Nucleus accumbens (tissue), 56 donors: ENCODE measurements at places on chromosomes 1 and 21.

DNA sequence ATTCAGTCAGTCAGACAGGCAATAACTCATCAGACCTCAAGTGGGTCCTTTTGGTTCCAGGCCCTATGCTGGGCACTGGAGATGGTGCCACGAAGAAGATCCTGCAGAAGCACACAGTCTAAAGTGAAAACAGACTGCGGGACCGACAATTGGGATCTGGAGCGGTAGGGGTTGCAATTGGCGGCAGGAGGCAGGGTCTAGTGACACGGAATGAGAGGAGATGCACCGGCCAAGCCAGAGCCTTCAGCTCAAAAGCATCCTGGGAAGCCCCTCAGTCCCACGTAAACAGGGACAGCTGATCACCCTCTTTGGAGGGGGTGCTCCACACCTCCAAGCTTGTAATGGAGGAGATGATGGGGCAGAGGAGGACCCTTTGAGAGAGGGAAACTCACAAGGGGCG lies 56.2 kb downstream of the KLHDC7A start:
- no peak for DNase-seq

- DNase-seq = no peak
Measured at GRCh38 chr1:163842571-163842970, 520.8 kb downstream of the NUF2 start.

GRCh38 chr21:34343838-34344381 lies 19.9 kb upstream of the KCNE2 start:
- DNase-seq = no peak

DNA sequence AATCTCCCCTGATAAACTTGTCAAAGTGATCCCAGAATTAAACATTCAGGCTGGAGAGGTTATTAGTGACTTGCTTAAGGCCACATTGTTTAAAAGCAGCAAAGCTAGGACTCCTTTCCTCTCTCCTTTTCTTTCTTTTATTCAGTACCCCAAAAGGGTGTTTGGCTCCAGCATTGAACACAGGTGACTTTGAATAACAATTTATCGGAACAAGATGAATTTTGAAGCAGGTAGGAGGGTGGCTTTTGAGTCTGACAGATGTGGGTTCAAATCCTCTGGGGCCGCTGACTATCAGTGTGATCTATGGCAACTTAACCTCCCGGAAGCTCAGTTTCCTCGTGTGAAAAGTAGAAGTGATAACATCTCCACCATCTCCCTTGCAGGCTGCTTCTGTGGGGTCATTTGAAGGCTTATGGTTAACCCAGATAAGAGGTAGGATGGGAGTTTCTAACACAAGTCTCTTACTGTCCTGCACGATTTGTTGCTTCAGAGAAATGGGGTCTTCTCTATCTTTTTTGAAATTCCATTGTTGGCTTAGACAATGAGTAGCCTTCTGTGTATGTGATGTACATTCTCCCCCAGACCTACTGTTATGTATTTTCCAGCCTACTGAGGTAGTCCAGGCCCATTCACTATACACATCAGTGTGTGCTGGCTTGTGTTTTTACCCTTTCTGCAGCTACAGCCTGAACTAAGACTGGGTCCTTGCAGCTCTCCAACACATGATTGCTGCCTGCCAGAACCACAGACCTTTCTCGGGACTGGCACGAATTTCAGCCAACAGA lies 29.0 kb downstream of the JUN start:
- DNase-seq = no peak

- DNase-seq = no peak
Measured at GRCh38 chr1:46717654-46718053, 1.3 kb downstream of the EFCAB14 start.

DNA sequence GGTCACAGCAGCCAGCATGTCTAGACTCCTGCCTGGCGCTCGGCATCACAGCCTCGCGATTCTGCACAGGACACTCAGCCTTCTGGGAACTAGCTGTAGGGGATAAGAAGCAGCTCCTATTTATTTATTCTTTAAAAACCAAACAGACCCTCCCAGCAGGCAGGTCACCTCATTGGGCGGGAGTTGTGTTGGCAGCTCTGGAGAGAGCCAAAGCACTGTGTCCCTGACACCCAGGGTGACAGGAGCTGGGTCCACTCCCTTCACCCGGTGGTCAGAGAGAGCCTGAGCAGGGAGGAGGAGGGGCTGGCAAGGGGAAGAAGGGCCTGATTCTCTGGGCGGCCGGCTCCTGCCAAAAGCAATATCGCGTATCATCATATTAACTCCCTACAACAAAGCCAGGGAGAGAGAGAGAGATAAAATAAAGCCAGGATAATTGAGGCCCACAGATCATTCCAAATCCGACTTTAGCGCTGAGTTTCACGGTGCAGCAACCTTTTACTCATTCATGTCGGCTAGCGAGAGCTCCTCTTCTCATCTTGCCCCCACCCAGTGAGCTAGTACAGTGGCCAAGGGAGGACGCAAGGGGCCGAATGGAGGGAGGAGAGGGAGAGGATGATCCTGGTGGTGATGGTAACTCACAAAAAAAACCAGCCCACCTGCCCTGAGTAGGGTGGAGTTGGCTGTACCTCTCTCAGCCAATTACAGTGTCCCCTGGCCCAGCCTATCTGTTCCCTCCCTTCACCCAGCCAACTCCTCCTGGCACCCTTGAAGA lies 79.8 kb upstream of the IFFO2 start:
- DNase-seq = no peak

GRCh38 chr1:236530959-236531358 lies 7.2 kb downstream of the LGALS8 start:
- no peak for DNase-seq
